ENCODE measurements at places on chromosomes 12 and 14. TPM values are rescaled to one million over a fixed set of nuclear protein-coding genes. Genes with fewer than 3 reads are reported as not detected.

- no peak overlapping the region for H3K27ac ChIP-seq
- H3K36me3 ChIP-seq, result peaks cover 86% of the 10 kb centered on the region
- no peak overlapping the region for H3K4me3 ChIP-seq
- H3K27me3 ChIP-seq, result no peaks in the 10 kb centered on the region
Measured at GRCh38 chr14:100142073-100143040, 17.1 kb downstream of the DEGS2 start.

IAPP gene
- 0.14 TPM for total RNA-seq

GRCh38 chr14:55131370-55132137 lies 2.5 kb downstream of the LGALS3 start:
- H3K27ac ChIP-seq, result no peak overlapping the region
- no peak overlapping the region for H3K4me3 ChIP-seq
- H3K27me3 ChIP-seq, result peaks cover 42% of the 10 kb centered on the region
- H3K36me3 ChIP-seq, result no peaks in the 10 kb centered on the region
- no peak for DNase-seq

- H3K27ac ChIP-seq, result no peak overlapping the region
- no peak overlapping the region for H3K4me3 ChIP-seq
- no peaks in the 10 kb centered on the region for H3K36me3 ChIP-seq
- DNase-seq, result peak; percentile 10
- H3K27me3 ChIP-seq, result no peaks in the 10 kb centered on the region
- no peaks in the 10 kb centered on the region for H3K4me1 ChIP-seq
Measured at GRCh38 chr12:79555028-79555925, 135.5 kb downstream of the PAWR start.

All from thymus (tissue), 14 donors.